ENCODE measurements at places on chromosomes 4 and X. TPM values are rescaled to one million over a fixed set of nuclear protein-coding genes. Genes with fewer than 3 reads are reported as not detected.

DNA sequence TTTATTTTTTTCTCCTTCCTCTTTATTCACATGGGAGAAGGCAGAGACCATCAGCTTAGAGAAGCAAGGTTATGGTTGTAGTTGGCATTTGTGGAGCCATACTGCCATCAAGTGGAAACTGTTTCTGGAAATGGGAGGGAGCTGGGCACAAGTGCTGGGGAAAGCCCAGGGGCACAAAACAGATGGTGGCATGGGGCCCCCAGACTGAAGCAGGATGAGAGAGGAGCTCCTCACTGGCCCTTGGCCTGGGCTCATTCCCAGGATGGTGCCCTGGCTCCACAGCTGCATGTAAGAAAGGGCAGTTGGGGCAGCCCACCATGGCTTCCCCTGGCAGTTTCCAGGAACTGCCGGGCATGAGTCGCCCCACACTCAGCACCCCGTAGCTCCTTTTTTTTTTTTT lies 59.2 kb downstream of the NBDY start:
- no peak for DNase-seq

DNA sequence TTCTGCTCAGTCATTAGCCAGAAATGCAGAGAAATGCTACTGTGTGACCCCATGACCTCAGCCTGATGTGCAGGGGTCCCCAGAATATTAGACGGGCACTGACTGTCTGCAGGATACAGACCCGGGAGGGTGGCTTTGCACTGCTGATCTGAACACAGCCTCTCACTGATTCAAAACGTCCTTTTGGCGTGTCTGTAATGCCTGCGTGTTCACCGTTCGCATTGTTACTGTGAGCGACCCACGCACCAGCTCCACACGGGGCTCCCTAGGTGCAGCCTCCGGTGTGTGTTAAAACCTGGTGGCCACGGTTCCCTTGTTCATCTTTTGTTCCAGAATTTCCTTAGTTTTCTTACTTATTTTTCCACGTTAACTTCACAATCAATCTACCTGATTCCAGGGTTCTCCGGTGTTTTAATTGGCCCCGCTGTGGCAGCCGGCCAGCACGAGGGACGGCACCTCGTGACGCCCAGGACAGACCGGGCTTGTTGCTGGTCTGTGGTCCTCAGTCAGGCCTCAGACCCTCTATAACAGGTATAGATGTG lies 32.0 kb upstream of the SPON2 start:
- peak; percentile 1 for DNase-seq

GRCh38 chr4:25890571-25891485 lies 23.2 kb upstream of the SMIM20 start:
- no peak for DNase-seq

DNA sequence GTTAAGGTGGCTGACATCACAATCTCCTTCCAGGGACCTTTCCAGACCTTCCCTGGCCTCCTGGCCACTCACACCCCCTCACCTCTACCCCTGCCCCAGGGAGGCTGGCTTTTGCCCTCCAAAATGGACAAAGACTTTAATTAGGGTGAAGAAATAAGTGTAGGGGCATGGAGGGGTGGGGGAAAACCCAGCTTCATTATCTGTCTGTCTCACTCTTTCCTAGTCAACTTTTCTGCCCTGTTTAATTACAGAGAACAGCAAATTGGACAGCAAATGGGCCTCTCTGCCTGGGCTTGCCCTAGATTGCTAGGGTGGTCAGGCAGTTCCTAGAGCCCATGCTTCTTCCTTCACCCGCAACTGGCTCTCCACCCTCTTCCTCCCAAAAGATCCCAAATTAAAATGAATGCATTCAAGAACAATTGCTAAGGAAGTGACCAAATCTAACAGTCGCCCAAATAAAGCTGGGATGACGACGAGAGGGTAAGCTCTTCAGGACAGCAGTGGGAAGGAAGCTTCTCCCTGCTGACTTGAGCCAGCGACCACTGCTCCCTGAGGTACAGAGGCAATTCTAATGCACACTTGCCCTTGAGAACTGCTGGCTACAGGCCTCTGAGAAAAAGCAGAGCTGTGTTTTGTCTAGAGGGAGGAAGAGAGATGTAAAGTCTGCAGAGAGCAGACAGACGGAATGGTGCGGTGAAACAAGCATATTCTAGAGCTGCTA lies 12.4 kb downstream of the RAI2 start:
- no peak for DNase-seq

Gene ITIH6
- not detected for total RNA-seq

Gene DOK7
- 0.11 TPM for total RNA-seq
